ENCODE measurements at places on chromosomes 7 and 10. TPM values are rescaled to one million over a fixed set of nuclear protein-coding genes. Genes with fewer than 3 reads are reported as not detected.

GRCh38 chr7:76201732-76202665 is at the start of gene SRRM3:
SRRM3 (plus strand) TSS chr7:76201896; CDS start chr7:76235067, 33,171 bp downstream.
- no peaks in the 10 kb centered on the region for H3K36me3 ChIP-seq
- no peak within 1 kb of the TSS for H3K27ac ChIP-seq
- DNase-seq: peak; percentile 85
- peaks cover 4% of the 10 kb centered on the region for H3K27me3 ChIP-seq

DNA sequence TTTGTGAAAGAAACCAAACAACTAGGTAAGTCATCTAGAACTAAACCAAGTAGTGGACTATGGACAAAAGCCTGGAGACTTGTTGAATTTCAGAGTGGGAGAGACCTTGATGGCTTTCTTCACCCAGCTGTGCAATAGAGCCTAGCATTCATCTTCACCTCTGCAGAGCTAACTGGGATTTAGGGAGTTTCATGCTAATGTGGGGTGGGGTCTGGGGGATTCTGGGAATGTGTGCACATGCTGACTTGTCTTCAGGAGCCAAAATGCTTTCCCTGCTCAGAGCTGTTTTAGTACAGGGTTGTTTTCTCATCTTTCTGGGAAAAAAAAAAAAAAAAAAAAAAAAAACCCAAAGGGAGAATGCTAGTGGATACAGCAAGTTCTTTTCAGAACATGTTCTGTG is 81.3 kb upstream of the ARHGAP21 start:
- H3K36me3 ChIP-seq: no peaks in the 10 kb centered on the region
- DNase-seq: no peak

DNA sequence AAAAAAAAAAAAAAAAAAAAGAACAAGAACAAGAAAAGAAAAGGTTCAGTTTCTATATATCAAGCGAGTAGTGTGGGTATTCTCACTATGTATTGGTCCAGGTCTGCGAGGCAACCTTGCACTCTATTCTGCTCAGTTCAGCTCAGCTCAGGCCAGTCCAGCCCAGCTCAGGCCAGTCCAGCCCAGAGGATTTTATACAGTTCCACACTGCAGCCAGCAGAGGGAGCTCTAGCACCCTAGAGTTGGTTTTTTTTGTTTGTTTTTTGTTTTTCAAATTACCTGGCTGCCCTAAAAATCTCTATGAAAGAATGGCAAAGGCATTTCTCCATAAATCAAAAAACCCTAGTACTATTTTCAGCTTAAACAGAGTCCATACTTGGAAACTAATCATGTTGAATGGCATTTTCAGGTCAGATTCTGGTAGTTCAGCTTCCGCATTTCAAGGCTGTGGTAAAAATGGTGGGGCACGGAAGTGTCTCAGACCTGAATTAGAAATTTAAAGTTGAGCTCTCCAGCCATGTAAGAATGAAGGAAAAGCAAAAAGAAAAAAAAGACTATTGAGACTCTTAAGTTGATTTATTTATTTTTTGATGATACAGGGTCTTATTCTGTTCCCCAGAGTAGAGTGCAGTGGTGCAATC is 55.2 kb upstream of the GSDME start:
- peaks cover 58% of the 10 kb centered on the region for H3K36me3 ChIP-seq
- H3K27me3 ChIP-seq: no peaks in the 10 kb centered on the region
- no peaks in the 10 kb centered on the region for H3K4me1 ChIP-seq
- no peak overlapping the region for H3K4me3 ChIP-seq
- no peak overlapping the region for H3K27ac ChIP-seq
- DNase-seq: peak; percentile 53

DNA sequence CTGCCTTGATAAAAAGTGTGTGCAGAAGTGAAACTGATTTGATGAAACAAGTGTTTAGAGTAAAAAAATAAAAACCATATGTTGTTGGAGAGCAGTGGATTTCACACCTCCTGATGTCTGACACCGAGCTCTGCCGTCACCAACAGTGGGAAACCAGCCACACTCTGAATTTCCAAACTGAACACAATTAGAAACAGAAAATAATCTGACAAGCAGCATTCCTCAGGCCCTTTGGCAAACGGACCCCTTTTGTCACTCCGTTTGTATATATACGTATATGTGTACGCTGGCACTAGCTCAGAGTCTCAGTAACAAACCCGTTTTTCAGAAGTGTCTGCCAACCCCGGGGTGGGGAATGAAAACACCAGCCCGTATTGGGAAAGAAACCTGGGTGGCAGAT is 32.4 kb downstream of the TACC2 start:
- H3K27ac ChIP-seq: no peak overlapping the region
- H3K27me3 ChIP-seq: peaks cover 2% of the 10 kb centered on the region
- H3K4me3 ChIP-seq: no peak overlapping the region
- H3K4me1 ChIP-seq: no peaks in the 10 kb centered on the region
- no peak for DNase-seq

- peaks cover 20% of the 10 kb centered on the region for H3K4me1 ChIP-seq
- DNase-seq: no peak
- H3K36me3 ChIP-seq: no peaks in the 10 kb centered on the region
- no peak overlapping the region for H3K4me3 ChIP-seq
- H3K27ac ChIP-seq: no peak overlapping the region
Observed at GRCh38 chr10:7428673-7429350, 18.0 kb upstream of the SFMBT2 start.

DNA sequence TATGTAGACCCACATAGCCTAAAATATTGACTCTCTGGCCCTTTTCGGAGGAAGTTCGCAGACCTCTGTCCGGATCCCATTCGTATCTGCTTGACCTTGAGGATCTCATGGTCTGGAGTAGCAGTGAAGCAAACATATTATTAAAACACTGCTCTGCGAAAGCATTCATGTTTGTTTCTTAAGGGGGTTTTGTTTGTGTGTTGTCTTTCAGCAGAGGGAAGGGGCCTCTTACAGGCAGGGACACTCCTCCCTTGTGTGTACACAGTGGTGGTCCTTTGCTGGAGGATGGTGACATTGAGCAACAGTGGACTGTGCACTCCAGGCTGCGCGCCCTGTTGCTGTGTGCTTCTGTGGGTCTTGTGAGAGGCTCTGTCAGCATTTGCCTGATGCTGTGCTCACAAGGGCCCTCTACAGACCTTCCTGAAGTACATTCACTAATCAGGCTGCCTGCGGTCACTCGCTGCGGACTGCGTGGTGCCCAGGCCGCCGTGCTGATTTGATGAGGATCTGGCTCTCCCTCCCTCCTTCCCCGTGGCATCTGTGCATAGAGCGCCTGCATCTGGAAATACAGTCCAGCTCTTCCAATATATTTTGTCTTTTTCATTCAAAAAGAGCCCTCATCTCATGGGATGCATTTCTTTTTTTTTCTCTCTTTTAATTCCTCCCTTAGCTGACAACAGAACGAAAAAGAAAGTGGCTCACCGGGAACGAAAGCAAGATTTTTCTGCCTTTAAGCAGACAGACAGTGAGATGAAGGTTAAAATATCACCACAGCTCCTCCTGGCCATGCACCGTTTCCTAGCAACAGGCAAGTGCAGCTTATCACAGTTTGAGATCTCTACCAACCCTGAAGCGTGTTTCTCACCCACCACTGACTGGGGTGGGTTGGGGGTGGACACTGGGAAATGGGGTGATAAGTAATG is 135.8 kb downstream of the CNNM2 start:
- H3K27me3 ChIP-seq: no peaks in the 10 kb centered on the region
- H3K4me3 ChIP-seq: peak overlapping the region; percentile 81
- H3K4me1 ChIP-seq: peaks cover 39% of the 10 kb centered on the region
- DNase-seq: peak; percentile 88

The SFRP5 gene
- total RNA-seq: not detected

The DRGX gene
- not detected for total RNA-seq

The ACTL6B gene
- total RNA-seq: not detected

The PTF1A gene
- not detected for total RNA-seq
